ENCODE measurements at places on chromosomes 2 and 18.

GRCh38 chr18:47250391-47251046 lies 941 bp downstream of the SKOR2 start:
- no peak for DNase-seq

GRCh38 chr2:238895891-238896600 lies 48.2 kb downstream of the TWIST2 start:
- no peak for DNase-seq

DNA sequence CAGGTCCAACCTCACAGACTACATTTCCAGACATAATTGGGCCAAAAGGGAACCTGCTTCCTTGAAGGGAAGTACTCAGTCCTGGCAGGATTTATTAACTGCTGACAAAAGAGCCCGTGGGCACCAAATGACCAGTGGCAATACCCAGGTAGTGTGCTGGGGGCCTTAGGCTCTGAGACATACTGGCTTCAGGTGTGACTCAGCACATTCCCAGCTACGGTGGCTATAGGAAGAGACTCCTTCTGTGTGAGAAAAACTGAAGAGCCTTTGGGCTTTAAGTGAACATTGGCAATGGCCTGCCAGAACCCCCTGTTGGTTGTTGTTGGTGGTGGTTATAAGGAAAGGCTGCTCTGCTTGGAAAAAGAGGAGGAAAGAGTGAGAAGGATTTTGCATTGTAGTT lies 401.8 kb downstream of the KCNJ3 start:
- no peak for DNase-seq

DNA sequence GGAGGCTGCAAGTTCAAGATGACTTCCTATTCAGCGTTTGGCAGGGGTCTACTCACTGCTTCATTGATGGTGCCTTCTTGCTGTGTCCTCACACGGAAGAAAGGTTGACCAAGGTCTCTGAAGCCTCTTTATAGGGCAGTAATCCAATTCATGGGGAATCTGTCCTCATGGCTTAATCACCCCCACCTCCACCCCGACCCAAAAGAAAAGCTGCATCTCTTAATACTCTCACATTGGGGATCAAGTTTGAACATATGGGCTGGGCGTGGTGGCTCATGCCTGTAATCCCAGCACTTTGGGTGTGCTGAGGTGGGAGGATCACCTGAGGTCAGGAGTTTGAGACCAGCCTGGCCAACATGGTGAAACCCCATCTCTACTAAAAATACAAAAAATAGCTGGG lies 36.4 kb upstream of the HNMT start:
- no peak for DNase-seq
